ENCODE measurements at places on chromosomes 3 and 15.

DNA sequence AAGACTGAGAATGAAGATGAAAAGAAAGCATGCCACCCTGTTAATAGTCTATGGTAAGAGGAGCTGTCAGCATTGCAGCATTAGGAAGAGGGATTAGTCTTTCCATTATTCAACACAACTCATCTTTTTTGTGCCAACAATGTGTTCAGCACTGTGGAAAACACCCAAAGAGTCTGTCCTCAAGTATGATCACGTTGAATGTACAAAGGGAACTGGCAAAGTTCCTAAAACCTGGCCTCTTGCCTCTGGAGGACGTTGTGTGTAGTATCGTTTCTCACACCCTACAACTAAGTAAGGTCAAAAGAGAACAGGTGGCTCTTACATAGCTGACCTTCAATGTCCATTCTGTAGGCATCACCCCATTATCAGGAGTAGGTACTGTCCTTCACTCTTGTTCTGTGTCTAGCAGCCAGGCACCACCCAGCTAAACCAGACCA is 147.9 kb upstream of the THBS1 start:
- DNase-seq = no peak

GRCh38 chr3:61925721-61926120 is 364.4 kb downstream of the PTPRG start:
- DNase-seq = no peak

- DNase-seq = no peak
Observed at GRCh38 chr3:177196456-177197040, 734 bp downstream of the TBL1XR1 start.

- DNase-seq = no peak
Observed at GRCh38 chr15:72857331-72858063, 73.9 kb upstream of the ADPGK start.

DNA sequence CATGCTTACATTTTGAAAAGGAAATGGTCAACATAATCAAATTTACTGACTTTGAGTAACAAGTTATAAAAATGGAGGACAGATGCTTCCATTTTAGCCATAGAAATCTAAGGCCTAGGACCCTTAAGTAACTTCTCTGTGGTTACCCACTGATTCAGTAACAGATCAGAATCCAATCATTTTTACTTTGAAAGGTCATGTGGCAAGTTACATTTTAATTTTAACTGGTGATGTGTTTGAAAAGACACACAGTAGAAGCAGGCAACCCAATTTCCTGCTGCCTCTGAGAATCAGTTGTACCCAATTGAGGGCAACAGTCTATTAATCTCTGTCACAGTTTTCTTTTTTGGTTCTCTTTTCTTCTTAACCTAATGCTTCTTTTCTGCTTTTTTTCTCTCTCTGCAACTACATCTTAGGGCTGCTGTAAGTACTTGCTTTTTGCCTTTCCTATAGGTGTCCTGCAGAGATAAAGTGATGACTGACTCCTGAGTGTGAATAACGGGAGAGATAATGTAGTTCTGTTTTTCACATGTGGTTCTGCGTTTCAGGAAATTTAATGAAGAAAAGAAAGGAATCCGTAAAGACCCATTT is 3.3 kb downstream of the ZWILCH start:
- no peak for DNase-seq

GRCh38 chr3:51982352-51982837 is 940 bp upstream of the ACY1 start:
- no peak for DNase-seq

DNA sequence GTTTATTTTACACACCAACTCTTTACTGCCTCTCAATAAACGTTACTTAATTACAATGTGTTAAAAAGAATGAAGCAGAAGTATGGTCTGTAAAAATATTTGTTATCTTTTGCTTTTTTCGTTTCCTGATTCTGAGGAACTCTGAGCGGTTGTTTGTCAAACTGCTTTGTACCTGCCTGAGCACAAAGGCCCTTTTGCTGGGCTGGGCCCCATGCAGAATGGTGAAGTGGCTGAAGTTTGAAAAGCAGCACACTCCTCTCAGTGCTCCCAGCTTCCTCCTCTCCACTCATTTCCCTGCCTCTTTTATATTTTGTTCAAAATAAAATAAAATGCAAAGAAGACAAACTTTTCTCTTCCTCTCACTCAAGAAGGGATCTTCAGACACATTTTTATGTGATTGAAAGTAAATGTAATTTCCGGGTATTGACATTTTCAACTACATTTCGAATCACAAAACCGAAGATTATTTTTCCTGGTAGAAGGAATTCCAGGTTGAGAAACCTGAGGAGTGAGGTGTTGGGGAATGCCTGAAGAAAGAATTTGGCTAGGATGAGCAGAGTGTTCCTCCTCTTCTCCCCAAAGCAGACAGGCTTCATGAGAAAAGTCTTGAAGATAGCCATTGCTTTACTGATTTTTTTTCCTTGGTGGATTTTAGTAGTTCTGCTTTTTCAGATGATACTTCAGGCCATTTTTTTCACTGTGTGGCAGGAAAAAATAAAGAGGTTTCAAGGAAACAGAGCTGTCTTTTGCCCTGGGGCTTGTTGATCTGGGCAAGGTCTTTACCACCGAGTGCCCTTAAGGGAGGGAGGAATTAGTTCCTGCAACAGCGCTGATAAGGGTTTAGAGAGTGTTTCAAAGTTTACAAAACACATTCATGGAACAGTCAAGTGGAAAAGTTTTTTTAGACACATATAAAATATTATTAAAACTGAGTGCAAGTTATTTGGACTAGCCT is 229.8 kb downstream of the NFKBIZ start:
- DNase-seq = no peak

DNA sequence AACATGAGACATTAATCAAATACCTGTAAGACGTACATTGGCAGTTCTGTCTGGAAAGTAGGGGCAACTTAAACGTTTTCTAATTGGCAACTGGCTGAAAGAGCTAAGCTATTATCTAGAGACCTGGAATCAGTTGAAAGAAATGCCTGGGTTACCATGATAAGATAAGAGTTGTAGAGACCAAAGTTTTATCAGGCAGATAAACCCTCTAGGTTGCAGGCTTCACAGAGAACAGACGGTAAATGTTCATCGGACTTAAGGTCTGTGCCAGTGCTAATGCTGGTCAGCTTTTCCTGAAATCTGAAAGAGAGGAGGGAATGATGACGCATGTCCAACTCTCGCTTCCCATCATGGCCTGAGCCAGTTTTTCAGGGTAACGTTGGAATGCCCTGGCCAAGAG is 196.2 kb downstream of the ROBO2 start:
- DNase-seq = no peak

DNA sequence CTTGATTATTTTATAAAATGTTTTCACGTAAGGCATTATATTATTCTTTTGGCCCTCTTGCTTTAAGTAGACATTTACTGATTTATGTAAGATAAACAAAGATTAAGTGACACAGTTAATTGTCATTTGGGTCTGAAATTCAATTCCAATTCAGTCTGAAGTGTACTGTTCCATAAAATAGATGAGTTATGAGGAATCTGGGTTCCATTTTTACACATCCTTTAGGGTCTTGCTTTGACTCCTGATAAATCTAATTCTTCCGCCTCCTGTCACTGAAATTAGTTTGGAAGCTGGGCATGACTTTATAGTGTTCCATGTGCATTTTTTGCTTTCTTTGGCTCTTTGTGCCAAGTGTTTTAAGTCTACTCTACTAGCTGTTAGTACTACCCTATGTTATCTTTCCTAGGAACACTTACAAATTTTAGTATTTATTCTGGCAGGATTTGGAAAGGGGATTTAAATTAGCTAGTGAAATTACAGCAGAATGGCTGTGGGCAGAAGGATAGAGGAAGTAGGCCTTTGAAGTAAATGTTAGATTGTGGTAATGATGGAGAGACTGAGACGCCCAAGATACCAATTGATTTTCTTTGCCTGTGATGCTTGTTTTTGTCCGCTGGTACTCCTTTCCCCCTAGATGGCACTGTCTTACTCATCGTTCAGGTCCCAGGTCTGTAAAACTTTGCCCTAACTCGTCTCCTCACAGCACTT is 14.3 kb downstream of the ARL8B start:
- DNase-seq = no peak

DNA sequence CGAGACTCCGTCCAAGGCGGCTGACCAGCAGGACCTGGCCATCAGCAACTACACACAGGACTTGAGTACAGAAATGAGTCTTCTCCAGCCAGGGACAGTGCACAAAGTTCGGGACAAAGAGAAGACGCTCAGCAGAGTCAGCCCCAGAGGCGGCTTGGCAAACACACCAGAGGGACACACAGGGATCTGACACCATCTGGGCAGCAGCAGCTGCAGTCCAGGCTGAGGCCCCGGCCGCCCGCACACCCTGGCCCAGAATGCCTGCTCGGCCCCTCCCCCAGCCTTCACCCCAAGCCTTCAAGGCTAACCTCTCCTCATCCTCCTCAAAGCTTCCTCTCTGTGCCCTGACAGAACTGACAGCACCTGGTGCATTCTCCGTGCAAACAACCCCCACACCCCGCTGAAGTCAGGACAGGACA is 61.1 kb downstream of the XXYLT1 start:
- DNase-seq = no peak

GRCh38 chr3:71388535-71389120 is 194.9 kb downstream of the FOXP1 start:
- DNase-seq = no peak

- no peak for DNase-seq
Observed at GRCh38 chr3:134927599-134927998, 132.5 kb downstream of the EPHB1 start.

- no peak for DNase-seq
Observed at GRCh38 chr15:74565381-74566085, 24.5 kb downstream of the ARID3B start.

DNA sequence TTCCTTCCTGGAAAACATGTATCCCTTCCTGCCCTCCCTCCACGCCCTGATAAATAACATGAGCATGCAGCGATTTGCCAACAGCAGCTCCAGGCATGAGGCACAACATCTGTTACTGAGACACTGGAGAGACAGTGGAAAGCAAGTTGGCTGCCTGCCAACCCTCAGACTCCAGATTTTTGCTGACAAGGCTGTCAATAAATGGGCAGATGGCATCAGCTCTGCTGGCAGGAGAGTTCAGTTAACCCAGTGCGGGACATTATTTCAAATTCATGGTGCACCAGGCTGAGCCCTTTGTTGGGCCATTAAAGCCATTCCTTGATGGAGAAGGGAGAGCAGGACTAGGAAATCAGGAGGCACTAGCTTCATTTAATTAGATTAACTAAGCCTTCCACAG is 293.3 kb downstream of the MEX3B start:
- peak; percentile 43 for DNase-seq

DNA sequence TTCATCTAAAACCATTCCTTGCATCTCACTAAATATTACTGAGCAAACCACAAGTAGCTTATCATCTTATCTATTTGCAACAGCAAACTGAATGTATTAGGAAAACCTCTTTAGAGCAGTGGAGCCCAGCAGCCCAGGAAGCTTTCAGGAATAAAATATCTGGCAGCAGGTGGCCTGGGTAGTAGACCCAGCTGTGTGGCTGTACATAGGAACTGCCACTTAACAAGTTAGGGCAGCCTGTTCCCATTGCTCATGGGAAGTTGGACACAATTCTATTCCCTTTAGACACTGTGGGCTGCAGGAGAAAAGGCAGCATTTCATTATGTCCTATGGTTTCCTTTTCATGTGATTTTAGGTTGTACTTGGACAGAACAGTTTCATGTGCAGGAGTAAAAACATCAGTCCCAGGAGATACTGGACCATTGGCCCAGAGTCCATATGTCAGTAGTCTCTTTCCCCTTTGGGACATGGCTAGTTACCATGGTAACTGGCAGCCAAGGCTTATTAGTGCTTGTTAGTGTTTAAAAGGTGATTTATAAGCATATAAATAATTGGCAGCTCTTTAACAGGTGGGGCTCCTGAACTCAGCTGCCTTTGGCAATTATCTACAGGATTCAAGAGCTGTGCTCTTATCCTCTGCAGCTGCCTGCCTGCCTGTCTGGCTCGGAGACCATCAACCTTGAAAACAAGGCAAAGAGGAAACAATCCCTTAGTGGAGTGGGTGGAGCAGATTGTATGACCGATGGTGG is 28.9 kb upstream of the LSAMP start:
- no peak for DNase-seq

GRCh38 chr3:50466177-50466576 is 37.3 kb downstream of the CACNA2D2 start:
- DNase-seq = no peak

DNA sequence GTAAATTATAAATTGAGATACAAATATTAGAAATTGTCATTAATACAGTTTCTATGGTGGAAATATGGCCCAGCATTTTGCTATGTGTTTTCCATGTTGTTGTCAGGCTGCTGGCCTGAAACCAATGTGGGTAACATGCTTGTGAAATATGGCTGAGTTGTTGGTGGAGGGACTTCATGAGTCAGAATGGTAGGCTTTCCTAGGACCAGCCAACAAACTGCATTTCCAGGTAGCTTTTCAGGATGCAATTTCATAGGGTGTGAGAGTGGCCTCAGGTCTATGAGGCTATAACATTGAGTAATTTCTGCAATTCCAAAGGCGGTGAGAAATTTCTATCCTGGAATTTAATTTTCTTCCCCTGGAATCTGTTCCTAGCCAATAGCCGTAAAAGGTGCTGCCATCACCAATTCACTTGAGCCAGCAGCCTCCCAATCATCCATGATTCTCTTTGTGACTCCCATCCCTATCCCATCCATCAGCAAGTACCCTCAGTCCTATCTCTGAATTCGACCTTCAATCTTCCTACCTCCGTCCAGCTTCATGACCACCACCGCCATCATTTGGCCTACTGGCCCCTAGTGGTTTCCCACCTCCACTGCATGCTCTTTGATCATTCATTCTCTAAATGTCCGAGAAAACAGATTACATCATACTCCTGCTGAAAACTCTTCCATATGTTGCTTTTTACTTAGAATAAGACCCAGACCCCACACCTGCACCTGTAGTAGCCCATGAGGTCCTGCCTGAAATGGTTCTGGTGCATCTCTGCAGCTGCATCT is 276.6 kb upstream of the CFAP20DC start:
- DNase-seq = peak; percentile 58

- no peak for DNase-seq
Observed at GRCh38 chr15:66600240-66600627, 34.4 kb upstream of the LCTL start.

DNA sequence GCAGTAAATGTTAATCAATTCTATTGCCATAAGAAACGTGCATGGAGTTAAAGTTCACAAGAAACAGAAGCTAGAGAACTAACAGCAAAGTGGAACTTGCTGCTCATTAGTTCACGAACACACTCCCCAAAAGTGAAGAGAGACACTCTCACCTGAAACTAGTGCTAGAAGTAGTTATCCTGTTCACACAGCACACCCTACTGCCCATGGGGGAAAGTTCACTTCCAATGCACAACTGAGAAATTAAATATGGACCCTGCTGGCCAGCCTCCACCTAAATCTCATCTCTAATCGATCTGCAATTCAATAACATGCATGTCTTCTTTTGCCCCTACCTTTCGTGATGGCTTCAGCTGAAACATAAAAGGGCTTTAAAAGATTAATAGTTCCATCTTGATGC is 39.4 kb upstream of the FRMD4B start:
- DNase-seq = no peak

- no peak for DNase-seq
Observed at GRCh38 chr3:143263852-143264513, 144.4 kb downstream of the CHST2 start.

- no peak for DNase-seq
Observed at GRCh38 chr15:99429681-99430081, 136.1 kb upstream of the MEF2A start.

All from foreskin keratinocyte (primary cell).